ENCODE measurements at places on chromosomes 2 and 18. TPM values are rescaled to one million over a fixed set of nuclear protein-coding genes. Genes with fewer than 3 reads are reported as not detected.

DNA sequence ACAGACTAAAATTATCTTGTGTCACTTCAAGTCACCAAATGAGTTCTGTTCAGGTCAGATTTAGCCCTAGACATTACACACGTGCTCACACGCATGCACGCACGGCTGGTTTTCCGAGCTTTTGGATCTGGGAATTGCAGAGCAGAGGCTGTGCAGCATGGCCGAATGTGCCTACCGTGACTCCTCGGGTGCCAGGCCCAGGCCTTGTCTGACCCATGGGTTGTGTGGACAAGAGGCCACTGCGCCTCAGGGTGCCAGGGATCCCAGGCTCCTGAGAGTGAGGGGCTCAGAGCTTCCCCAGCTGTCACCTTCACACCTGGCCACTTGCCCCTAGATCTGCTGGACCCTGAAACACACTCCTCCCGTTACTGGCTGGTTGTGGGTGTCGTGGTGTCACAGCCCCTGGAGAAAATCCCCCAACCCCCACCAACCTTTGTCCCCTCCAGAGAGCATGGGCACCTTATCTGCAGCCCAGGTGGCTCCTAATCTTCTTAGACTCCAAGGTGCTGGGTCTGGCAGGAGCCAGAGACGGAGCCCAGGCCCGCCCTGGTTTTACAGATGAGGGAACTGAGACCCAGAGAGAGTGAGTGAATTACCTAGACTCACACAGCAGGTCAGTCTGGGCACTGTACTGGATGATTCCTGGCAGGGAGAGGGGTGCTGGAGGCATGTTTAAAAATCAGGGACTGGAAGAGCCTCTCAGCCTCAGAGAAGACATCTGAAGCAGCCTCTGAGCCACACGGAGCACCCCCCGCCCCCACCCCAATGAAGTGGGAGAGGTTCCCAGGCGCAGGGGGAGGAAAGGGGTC is 56.8 kb downstream of the ATOH8 start:
- H3K27me3 ChIP-seq, result no peaks in the 10 kb centered on the region
- DNase-seq, result no peak
- no peaks in the 10 kb centered on the region for H3K36me3 ChIP-seq
- no peak overlapping the region for H3K27ac ChIP-seq
- peak overlapping the region; percentile 51 for H3K4me3 ChIP-seq

POTEJ gene
- total RNA-seq, result not detected

AMER3 gene
- total RNA-seq, result 1.2 TPM

DNA sequence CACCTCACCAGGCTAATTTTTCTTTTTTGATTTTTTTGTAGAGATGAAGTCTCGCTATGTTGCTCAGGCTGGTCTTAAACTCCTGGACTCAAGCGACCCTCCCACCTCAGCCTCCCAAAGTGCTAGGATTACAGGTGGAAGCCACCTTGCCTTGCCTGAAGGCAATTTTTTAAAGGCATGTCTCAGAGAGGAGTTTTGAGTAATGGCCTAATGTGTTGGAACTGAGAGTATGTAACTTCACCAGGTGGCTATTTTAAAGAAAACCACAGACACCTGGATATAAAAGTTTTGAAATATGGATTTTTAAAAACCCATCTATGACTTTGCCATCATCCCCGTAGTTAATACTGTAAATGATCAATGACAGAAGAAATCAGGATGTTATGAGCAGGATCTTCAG is 119.8 kb upstream of the ATP8B1 start:
- no peaks in the 10 kb centered on the region for H3K27me3 ChIP-seq
- DNase-seq, result no peak
- H3K4me1 ChIP-seq, result no peaks in the 10 kb centered on the region
- no peaks in the 10 kb centered on the region for H3K36me3 ChIP-seq
- no peak overlapping the region for H3K27ac ChIP-seq

WDR43 gene
- total RNA-seq, result 77.7 TPM

GRCh38 chr2:187470698-187471097 is 22.6 kb upstream of the CALCRL start:
- no peak overlapping the region for H3K4me3 ChIP-seq
- H3K36me3 ChIP-seq, result no peaks in the 10 kb centered on the region
- DNase-seq, result no peak
- no peaks in the 10 kb centered on the region for H3K27me3 ChIP-seq
- H3K4me1 ChIP-seq, result no peaks in the 10 kb centered on the region

GRCh38 chr2:130355578-130356431 is at the start of gene PTPN18:
Gene PTPN18, plus strand, starts transcription at chr2:130356056. Its CDS starts 52 bp downstream, at chr2:130356108.
- peak; percentile 91 for DNase-seq
- peaks cover 24% of the 10 kb centered on the region for H3K27me3 ChIP-seq
- no peaks in the 10 kb centered on the region for H3K36me3 ChIP-seq
- peaks cover 3% of the 10 kb centered on the region for H3K4me1 ChIP-seq
- H3K4me3 ChIP-seq, result peak within 1 kb of the TSS; percentile 73
- H3K27ac ChIP-seq, result no peak within 1 kb of the TSS

C2orf66 gene
- total RNA-seq, result 0.20 TPM

GRCh38 chr2:74364533-74365505 is 15.3 kb downstream of the DCTN1 start:
- H3K4me3 ChIP-seq, result no peak overlapping the region
- no peaks in the 10 kb centered on the region for H3K27me3 ChIP-seq
- no peak for DNase-seq
- no peak overlapping the region for H3K27ac ChIP-seq
- peaks cover 98% of the 10 kb centered on the region for H3K36me3 ChIP-seq

GRCh38 chr2:183459466-183459865 is 335.2 kb downstream of the NUP35 start:
- no peak overlapping the region for H3K27ac ChIP-seq
- H3K36me3 ChIP-seq, result no peaks in the 10 kb centered on the region
- H3K4me3 ChIP-seq, result no peak overlapping the region
- no peak for DNase-seq
- no peaks in the 10 kb centered on the region for H3K4me1 ChIP-seq

DNA sequence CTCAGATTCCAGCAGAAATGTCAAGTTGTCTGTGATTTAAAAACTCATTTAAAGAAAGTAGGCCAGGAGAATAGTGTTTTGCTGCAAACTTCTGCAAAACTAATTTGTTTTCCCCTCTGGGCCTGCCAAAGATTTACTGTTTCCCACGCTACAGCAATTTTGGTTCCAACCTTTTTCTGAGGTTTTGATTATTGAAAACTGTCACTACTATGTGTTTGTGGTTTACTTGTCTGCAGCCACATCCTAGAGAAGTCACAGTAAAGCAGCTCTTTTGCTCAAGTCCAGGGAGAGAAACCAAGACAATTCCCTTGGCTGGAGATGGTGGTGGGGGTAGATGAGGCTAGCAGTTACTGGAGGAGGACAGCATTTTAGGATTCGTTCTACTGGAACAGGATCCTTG is 12.8 kb downstream of the IL1R2 start:
- no peaks in the 10 kb centered on the region for H3K36me3 ChIP-seq
- no peaks in the 10 kb centered on the region for H3K27me3 ChIP-seq
- H3K27ac ChIP-seq, result no peak overlapping the region
- no peak for DNase-seq
- no peak overlapping the region for H3K4me3 ChIP-seq

INO80C gene
- 31.9 TPM for total RNA-seq

WDSUB1 gene
- 13.8 TPM for total RNA-seq

DNA sequence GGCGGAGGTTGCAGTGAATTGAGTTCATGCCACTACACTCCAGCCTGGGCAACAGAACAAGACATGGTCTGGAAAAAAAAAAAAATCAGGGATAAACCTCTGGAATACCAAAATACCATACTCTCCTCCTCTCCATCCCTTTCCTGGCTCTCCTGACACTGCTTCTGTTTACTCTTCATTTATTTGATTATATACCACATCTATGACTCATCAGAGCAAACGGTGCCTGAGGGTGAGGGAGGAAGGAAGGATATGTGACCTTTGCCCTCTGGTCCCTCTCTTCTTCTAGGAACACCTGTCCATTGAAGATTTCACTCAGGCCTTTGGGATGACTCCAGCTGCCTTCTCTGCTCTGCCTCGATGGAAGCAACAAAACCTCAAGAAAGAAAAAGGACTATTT is 30.0 kb downstream of the VIL1 start:
- no peaks in the 10 kb centered on the region for H3K4me1 ChIP-seq
- H3K4me3 ChIP-seq, result no peak overlapping the region
- H3K27ac ChIP-seq, result no peak overlapping the region
- DNase-seq, result no peak

GRCh38 chr2:203972066-203972465 is 35.5 kb downstream of the ICOS start:
- H3K36me3 ChIP-seq, result no peaks in the 10 kb centered on the region
- no peak overlapping the region for H3K27ac ChIP-seq
- DNase-seq, result no peak

RNASEH1 gene
- total RNA-seq, result 28.9 TPM

GRCh38 chr2:68689553-68690537 is 44.8 kb upstream of the ARHGAP25 start:
- H3K27me3 ChIP-seq, result no peaks in the 10 kb centered on the region
- H3K36me3 ChIP-seq, result no peaks in the 10 kb centered on the region
- H3K27ac ChIP-seq, result no peak overlapping the region
- peak overlapping the region; percentile 4 for H3K4me3 ChIP-seq
- H3K4me1 ChIP-seq, result peaks cover 3% of the 10 kb centered on the region

DNA sequence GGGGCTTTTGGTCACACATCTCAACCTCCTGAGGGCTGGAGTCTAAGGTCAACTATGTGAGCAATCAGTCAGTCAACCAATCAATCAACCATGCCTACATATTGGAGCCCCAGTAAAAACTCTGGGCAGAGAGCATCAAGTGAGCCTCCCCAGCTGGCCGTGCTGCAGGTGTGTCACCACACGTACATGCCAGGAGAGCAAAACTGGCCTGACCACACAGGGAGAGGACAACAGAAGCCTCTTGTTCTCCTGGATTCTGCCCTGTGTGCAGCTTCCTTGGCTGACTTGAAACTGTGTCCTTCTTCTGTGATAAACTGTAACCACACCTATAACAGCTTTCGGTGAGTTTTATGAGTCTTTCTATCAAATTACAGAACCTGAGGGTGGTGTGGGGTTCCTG is 25.9 kb downstream of the GPR35 start:
- no peak overlapping the region for H3K27ac ChIP-seq
- H3K4me1 ChIP-seq, result no peaks in the 10 kb centered on the region
- DNase-seq, result peak; percentile 9
- no peaks in the 10 kb centered on the region for H3K36me3 ChIP-seq

GRCh38 chr2:138107288-138107687 is 143.0 kb downstream of the HNMT start:
- no peaks in the 10 kb centered on the region for H3K36me3 ChIP-seq
- H3K4me1 ChIP-seq, result peaks cover 5% of the 10 kb centered on the region
- H3K27ac ChIP-seq, result peak overlapping the region; percentile 74
- no peak overlapping the region for H3K4me3 ChIP-seq

DNA sequence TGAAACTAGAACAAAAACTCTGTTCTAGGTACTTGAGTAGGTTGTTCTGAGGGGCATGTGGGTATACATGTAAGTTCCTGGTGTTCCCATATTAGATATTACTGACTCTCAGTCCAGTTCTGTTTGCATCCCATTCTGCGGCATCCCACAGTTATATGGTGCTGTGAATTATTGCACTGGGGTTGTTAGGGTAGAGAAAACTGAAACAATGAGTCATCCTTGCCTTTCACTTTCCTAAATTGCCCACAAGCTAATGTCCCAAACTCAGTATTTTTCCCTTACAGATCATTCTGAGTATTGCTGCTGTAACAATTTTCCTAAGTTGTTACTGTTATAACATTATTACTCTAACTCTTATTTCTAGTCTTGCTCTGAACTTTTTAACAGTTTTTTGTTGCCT is 3.0 kb downstream of the WDR75 start:
- DNase-seq, result no peak
- peaks cover 5% of the 10 kb centered on the region for H3K4me1 ChIP-seq
- H3K27me3 ChIP-seq, result no peaks in the 10 kb centered on the region
- no peak overlapping the region for H3K27ac ChIP-seq

DNA sequence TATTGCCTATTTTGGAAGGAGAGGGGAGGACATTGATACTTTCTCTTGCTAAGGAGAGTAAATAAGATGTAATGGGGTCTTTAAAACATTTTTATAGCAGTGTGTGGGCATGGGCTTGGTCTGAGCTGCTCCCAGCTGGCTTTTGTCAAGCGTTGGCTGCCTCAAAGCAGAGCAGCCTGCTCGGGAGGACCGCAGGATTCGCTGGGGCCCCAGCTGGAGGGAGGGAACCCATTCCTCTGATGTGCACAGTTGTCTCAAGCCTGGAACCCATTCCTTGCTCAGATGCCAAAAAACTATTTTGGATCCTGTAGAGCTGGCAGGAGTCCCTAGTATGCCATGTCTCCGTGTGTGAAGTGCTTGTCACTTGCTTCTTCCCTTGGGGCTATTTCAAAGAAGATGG is 59.4 kb upstream of the RMDN2 start:
- H3K4me3 ChIP-seq, result no peak overlapping the region
- no peaks in the 10 kb centered on the region for H3K27me3 ChIP-seq
- H3K4me1 ChIP-seq, result peaks cover 20% of the 10 kb centered on the region
- no peak overlapping the region for H3K27ac ChIP-seq
- no peak for DNase-seq

HS1BP3 gene
- total RNA-seq, result 23.4 TPM

DNA sequence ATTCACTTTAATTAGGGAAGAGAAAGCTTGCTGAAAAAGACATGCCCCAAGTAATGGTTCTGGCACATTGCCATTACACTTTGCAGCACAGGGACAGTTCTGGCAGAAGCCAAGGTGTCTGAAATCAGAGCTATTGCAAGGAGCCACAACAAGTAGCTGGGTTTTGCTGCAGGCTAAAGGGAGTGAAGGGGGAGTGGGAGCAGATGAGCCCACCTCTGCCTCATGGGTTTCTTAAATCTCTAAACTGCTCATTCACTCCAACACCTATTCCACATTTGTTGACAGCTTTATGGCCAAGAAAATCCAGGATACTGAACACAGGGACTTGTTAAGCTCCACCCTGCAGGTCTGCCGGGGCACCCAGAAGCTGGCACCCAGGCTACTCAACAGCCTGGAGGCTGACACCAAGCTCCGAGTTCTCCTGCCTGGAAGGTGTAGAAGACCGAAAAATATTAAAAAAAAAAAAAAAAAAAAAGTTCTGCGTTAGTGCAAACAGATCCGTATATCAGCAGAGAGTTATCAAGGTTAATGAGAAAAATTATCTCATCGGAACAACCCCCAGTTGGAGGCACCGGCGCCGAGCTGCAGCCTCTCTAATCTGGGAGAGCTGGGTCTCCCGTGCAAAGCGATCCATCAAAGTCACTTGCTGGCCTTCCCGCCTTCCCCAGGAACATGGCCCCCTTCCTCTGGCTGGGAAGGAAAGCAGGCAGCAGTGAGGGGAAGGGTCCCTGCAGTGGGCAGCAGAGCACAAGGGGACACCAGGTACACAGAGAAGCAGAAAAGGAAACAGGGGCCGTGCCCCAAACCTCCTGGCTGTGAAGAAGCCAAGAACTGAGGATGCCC is 123.7 kb downstream of the HNMT start:
- no peaks in the 10 kb centered on the region for H3K36me3 ChIP-seq
- DNase-seq, result no peak
- H3K4me1 ChIP-seq, result no peaks in the 10 kb centered on the region

LRP1B gene
- total RNA-seq, result 0.79 TPM

DNA sequence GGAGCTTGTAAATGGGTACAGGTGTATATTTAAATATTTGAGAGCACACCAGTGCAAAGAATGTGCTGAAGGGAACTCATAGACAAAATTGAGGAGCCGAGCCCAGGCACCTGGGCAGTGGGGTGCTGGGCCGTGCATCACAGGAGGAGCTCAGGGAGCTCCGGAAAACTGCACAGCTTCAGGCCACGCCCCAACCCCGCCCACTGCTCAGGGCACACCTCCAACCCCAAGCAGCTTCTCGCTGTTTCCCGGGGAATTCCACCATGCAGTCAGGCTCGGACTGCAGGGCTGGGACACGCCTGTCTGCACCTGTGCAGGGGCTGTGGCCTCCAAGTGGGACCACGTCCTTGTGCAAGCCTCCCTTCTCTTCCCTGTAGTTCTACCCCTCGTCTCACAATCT is 243.0 kb downstream of the HDAC4 start:
- no peak overlapping the region for H3K4me3 ChIP-seq
- no peak overlapping the region for H3K27ac ChIP-seq
- no peaks in the 10 kb centered on the region for H3K27me3 ChIP-seq
- H3K36me3 ChIP-seq, result peaks cover 6% of the 10 kb centered on the region

Data from endodermal cell (in vitro differentiated cells).